Uterus (tissue), 4 donors: ENCODE measurements at places on chromosomes 1 and 21. TPM values are rescaled to one million over a fixed set of nuclear protein-coding genes. Genes with fewer than 3 reads are reported as not detected.

Gene ADCY10
- total RNA-seq, result 0.26 TPM

Gene ADAR
- total RNA-seq, result 50.9 TPM

- H3K27ac ChIP-seq, result no peak overlapping the region
- no peak overlapping the region for H3K4me3 ChIP-seq
- no peaks in the 10 kb centered on the region for H3K4me1 ChIP-seq
- peaks cover 1% of the 10 kb centered on the region for H3K27me3 ChIP-seq
- no peak for DNase-seq
These were observed 45.6 kb downstream of the RHBG start for GRCh38 chr1:156414461-156415064.

- H3K4me1 ChIP-seq, result no peaks in the 10 kb centered on the region
- no peak overlapping the region for H3K4me3 ChIP-seq
- no peak for DNase-seq
- H3K36me3 ChIP-seq, result no peaks in the 10 kb centered on the region
- no peak overlapping the region for H3K27ac ChIP-seq
These were observed 45.9 kb downstream of the URB1 start for GRCh38 chr21:32346951-32347350.

DNA sequence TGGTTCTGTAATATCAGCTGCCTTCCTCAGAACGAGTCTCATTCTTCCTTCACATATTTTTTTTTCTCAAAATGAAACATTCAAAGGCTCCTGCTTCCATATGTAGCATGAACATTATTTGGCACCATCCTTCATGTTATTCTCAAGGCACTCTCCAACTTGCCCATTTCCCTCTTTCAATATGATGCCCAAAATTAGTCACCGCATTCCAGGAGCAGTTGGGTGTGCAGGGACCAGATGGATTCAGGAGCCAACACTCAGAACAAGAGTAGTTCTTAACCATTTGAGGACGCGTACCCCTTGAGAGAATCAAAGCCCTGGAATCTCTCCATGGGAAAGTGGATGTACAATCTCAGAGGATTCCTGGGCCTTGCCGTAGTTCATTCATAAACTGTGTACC is 50.3 kb downstream of the KCNK1 start:
- H3K27ac ChIP-seq, result no peak overlapping the region
- no peak for DNase-seq
- no peaks in the 10 kb centered on the region for H3K4me1 ChIP-seq

GRCh38 chr1:245041058-245041698 is 113.6 kb upstream of the KIF26B start:
- no peaks in the 10 kb centered on the region for H3K4me1 ChIP-seq
- no peak overlapping the region for H3K4me3 ChIP-seq
- H3K27ac ChIP-seq, result no peak overlapping the region

GRCh38 chr1:5809207-5809788 is 182.9 kb downstream of the NPHP4 start:
- no peak overlapping the region for H3K27ac ChIP-seq
- no peak for DNase-seq
- H3K36me3 ChIP-seq, result no peaks in the 10 kb centered on the region
- H3K4me1 ChIP-seq, result no peaks in the 10 kb centered on the region
- no peaks in the 10 kb centered on the region for H3K27me3 ChIP-seq
- H3K4me3 ChIP-seq, result no peak overlapping the region

DNA sequence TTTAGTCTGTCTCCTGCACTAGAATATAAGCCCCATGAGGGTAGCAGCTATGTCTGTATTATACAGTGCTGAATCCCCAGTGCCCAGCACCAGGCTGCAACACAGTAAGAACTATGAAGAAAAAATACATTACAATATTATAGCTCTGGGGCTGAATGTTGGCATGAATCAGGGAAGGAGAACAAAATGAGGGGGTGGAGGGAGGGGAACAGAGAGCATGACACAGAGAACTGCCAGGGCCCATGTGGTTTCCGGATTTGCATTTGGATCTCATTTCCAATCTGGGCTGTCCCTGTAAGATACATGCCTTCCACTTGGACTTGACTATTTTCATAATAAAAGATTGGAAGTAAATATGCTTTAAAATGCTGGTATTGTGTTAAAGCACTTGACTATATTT is 35.8 kb downstream of the C1orf198 start:
- H3K27ac ChIP-seq, result no peak overlapping the region
- H3K36me3 ChIP-seq, result no peaks in the 10 kb centered on the region
- no peaks in the 10 kb centered on the region for H3K27me3 ChIP-seq
- no peak for DNase-seq
- peaks cover 5% of the 10 kb centered on the region for H3K4me1 ChIP-seq

DNA sequence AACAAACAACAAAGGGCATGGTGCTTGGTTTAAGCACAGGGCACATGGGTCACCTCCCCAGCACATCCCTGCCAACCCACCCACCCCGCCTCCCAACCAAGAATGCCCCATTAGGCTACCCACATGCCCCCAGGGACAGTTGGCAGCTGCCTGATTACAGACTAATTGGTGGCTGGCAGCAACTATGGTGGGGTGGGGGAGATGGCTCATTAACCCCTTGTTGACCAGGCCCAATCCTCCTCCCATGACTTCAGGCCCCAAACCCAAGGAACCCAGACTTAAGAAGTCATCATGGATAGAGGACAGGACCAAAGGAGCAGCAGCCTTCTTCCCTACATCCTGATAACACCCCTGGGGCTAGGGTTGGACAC is 1.3 kb downstream of the RIMS3 start:
- H3K27ac ChIP-seq, result no peak overlapping the region
- no peak overlapping the region for H3K4me3 ChIP-seq
- no peaks in the 10 kb centered on the region for H3K27me3 ChIP-seq
- no peaks in the 10 kb centered on the region for H3K36me3 ChIP-seq
- no peak for DNase-seq

GRCh38 chr1:67372136-67372535 is 58.1 kb downstream of the SERBP1 start:
- DNase-seq, result no peak
- no peaks in the 10 kb centered on the region for H3K27me3 ChIP-seq
- H3K4me3 ChIP-seq, result no peak overlapping the region
- H3K27ac ChIP-seq, result no peak overlapping the region

Gene SEMA6C
- total RNA-seq, result 31.3 TPM

Gene CDC73
- total RNA-seq, result 14.6 TPM

- DNase-seq, result no peak
- H3K36me3 ChIP-seq, result no peaks in the 10 kb centered on the region
- no peak overlapping the region for H3K4me3 ChIP-seq
- H3K27ac ChIP-seq, result no peak overlapping the region
These were observed 174.4 kb upstream of the HMCN1 start for GRCh38 chr1:185559684-185560331.

DNA sequence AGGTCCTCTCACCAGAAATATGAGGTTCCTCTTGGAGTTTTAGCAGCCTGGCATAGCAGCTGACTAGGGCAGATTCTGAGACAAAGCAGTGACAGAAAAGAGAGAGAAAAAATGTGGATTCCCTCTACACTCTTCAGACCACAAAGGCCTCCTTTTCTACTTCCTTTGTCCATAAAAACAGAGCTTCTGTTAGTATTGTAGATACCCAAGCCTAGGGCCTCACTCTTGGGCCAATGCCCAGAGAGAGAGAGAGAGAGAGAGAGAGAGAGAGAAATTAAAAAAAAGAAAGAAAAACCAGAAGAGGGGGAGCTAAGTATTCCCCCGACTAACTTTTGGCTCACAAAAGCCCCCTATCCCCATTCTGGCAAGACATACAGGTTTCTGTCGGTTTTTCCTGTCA is 2.4 kb upstream of the ZRANB2 start:
- H3K4me3 ChIP-seq, result no peak overlapping the region
- H3K36me3 ChIP-seq, result no peaks in the 10 kb centered on the region
- H3K27ac ChIP-seq, result no peak overlapping the region

- H3K27me3 ChIP-seq, result no peaks in the 10 kb centered on the region
- H3K27ac ChIP-seq, result no peak overlapping the region
- H3K36me3 ChIP-seq, result no peaks in the 10 kb centered on the region
- DNase-seq, result no peak
- no peaks in the 10 kb centered on the region for H3K4me1 ChIP-seq
These were observed 32.2 kb upstream of the PCBP3 start for GRCh38 chr21:45611296-45611695.

Gene TFF3
- total RNA-seq, result 6.3 TPM

DNA sequence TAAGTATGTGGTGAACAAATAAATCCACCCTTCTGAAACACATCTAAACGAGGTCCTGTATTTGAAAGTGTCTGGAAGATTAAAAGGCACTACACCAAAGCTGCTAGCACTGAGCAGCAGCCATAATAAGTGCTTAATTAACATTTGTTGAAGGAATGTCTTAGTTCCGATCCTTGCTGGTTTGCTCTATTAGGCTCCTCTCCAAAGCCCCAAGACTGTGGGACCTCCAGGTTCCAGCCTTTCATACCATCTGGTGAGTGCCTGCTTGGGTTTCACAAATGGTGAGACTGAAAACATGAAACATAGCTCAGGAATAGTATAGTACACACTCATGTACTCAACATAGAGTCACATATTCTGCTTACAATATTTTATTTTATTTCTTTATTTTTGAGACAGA is 640 bp upstream of the CYP2J2 start:
- DNase-seq, result no peak
- H3K27me3 ChIP-seq, result peaks cover 3% of the 10 kb centered on the region
- no peaks in the 10 kb centered on the region for H3K36me3 ChIP-seq
- H3K4me1 ChIP-seq, result no peaks in the 10 kb centered on the region

Gene INAVA
- 1.5 TPM for total RNA-seq

Gene ERO1B
- total RNA-seq, result 26.2 TPM

GRCh38 chr1:189606795-189607476 is 870.7 kb downstream of the BRINP3 start:
- no peaks in the 10 kb centered on the region for H3K27me3 ChIP-seq
- no peaks in the 10 kb centered on the region for H3K4me1 ChIP-seq
- no peaks in the 10 kb centered on the region for H3K36me3 ChIP-seq
- DNase-seq, result no peak
- H3K4me3 ChIP-seq, result no peak overlapping the region

GRCh38 chr1:13812456-13813397 is 112.7 kb downstream of the PRDM2 start:
- H3K27ac ChIP-seq, result no peak overlapping the region
- no peak for DNase-seq
- no peaks in the 10 kb centered on the region for H3K36me3 ChIP-seq
- no peaks in the 10 kb centered on the region for H3K27me3 ChIP-seq
- H3K4me1 ChIP-seq, result no peaks in the 10 kb centered on the region

DNA sequence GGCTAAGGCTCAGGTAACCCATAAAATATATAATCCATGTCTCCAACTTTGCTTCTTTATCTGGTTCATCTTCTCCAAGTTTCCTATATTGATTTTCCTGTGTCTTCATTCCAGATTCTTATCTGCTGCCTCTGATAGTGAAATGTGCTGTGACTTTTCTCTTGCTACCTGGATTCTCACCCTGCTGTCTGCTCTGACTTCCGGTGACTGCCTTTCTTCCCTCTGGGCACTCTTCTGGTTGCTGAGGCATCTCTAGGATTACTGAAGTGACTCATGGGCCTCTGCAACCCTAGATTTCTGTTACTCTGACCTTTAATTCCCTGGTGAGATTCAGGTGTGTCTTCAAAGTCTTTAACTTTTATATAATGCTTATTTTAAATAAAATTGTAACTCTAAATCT is 46.9 kb downstream of the GIPC2 start:
- H3K27me3 ChIP-seq, result no peaks in the 10 kb centered on the region
- no peak for DNase-seq

DNA sequence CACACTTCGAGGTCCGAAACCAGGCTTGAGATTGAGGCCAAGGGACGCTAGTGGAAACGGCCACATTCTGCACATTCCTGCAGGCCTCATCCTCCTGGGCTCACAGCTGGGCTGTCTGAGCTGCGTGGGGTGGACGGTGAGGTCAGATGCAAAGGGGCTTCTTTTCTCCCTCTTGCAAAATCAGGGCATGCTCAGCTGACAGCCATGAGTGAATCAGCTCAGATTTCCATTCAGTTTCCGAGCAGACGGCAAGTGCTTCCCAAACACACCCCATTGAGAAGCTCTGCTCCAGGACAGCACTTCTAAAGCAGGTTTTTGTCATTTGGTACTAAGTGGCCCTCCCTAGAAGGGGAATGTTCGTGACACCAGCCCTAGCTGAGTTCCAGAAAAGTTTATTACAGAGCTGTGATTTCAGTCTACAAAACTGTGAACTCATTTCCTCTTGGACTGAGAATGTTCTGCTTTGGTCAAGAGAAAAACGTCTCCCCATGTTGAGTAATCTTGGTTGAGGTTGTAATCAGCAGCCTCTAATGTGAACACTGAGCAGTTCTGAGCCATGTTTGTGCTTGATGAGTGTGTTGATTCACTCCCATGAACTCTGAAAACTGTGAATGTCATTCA is 10.0 kb downstream of the PDPN start:
- H3K4me3 ChIP-seq, result no peak overlapping the region
- H3K27me3 ChIP-seq, result no peaks in the 10 kb centered on the region
- peaks cover 5% of the 10 kb centered on the region for H3K4me1 ChIP-seq
- DNase-seq, result peak; percentile 75
- H3K36me3 ChIP-seq, result no peaks in the 10 kb centered on the region

Gene DSTYK
- total RNA-seq, result 9.2 TPM

Gene ACTA1
- 4.2 TPM for total RNA-seq

GRCh38 chr1:226993814-226994585 is 53.9 kb downstream of the COQ8A start:
- no peaks in the 10 kb centered on the region for H3K36me3 ChIP-seq
- H3K4me3 ChIP-seq, result no peak overlapping the region
- no peaks in the 10 kb centered on the region for H3K27me3 ChIP-seq
- no peak for DNase-seq
- no peak overlapping the region for H3K27ac ChIP-seq

Gene MEX3A
- total RNA-seq, result 0.77 TPM

DNA sequence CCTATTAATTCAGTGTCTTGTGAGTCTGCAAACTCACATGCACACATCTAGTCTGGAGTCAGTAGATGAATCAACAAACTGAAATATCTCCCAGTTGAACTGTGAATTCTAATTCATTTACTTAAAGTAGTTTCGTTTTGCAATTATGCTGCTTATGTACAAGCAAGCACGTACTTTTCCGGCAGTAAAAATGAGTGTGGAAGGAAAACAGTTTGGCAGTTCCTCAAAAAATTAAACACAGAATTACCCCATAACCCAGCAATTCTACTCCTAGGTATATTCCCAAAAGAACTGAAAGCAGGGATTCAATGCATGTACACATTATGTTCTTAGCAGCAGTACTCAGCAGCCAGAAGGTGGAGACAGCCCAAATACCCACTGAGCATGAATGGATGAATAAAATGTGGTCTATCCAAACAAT is 49.3 kb downstream of the GNB1 start:
- no peaks in the 10 kb centered on the region for H3K36me3 ChIP-seq
- H3K27me3 ChIP-seq, result no peaks in the 10 kb centered on the region

Gene LCE1E
- total RNA-seq, result not detected

DNA sequence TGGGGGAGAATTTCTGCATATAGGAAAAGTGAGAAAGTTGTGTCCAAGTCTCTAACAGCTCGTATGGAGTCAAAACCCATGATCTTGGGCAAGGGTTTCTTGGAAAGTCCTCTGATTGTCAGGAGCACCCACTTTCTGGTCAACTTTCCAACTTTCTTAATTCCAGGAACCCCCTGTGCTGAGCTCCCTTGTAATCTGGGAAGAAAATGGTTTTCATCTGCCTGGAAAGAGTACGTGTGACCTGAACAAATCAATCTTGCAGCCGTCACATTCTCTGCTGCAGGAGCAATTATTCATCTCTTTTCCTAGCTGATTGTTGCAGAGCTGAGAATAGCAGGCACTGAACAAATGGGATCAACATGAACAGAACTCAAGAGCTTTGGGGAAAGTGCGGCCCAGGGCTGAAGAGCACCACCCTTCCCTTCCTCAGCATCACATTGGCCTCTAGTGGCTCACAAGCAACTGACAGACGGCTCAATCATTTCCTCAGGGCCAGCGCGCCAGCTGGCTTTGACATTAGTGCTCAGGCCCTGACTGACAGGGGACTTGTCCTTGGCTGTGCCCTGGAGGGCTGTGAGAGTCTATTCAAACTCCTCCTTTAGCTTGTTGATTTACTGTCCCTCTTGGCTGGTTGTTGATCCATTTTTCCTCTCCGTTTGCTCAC is 295.2 kb downstream of the HLX start:
- no peak overlapping the region for H3K27ac ChIP-seq
- DNase-seq, result no peak
- no peaks in the 10 kb centered on the region for H3K36me3 ChIP-seq
- no peaks in the 10 kb centered on the region for H3K4me1 ChIP-seq
- no peak overlapping the region for H3K4me3 ChIP-seq
